Activated CD8-positive, alpha-beta memory T cell treated with anti-CD3 and anti-CD28 coated beads, Interleukin-2, amount 10 ng/mL, durations not matched to agents 7 days and 5 days (primary cell): ENCODE measurements at places on chromosomes 4 and X. TPM values are rescaled to one million over a fixed set of nuclear protein-coding genes. Genes with fewer than 3 reads are reported as not detected.

- no peaks in the 10 kb centered on the region for H3K36me3 ChIP-seq
- H3K27me3 ChIP-seq: no peaks in the 10 kb centered on the region
- DNase-seq: no peak
These were observed 169.2 kb downstream of the TMA16 start for GRCh38 chr4:163663454-163664225.

DNA sequence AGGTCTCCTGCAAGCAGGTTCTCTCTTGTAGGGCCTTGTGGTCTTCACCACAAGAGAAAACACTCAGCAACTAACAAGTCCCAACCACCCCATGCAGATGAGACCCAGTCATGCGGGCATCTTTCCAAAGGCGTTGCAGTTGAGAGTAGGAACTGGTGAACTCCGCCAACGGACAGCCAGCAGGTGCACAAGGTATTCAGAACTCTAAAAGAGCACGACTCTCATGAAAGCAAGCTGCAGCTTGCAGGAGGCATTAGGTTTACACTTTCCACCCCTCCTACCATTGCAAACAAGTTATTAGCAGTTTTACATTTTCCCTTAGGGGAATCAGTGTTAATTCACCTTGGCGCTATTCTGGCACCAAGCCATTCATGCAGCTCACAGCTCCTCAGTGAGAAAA, 173.4 kb upstream of the KIT start:
- no peak for DNase-seq
- H3K36me3 ChIP-seq: no peaks in the 10 kb centered on the region
- H3K4me1 ChIP-seq: no peaks in the 10 kb centered on the region
- H3K27ac ChIP-seq: no peak overlapping the region
- H3K27me3 ChIP-seq: no peaks in the 10 kb centered on the region

GRCh38 chr4:185881430-185881829, 69.4 kb upstream of the SORBS2 start:
- H3K27me3 ChIP-seq: no peaks in the 10 kb centered on the region
- no peak overlapping the region for H3K27ac ChIP-seq

GRCh38 chr4:154025110-154025509, 236.2 kb upstream of the SFRP2 start:
- no peaks in the 10 kb centered on the region for H3K36me3 ChIP-seq
- DNase-seq: no peak
- no peaks in the 10 kb centered on the region for H3K27me3 ChIP-seq
- no peak overlapping the region for H3K27ac ChIP-seq
- H3K4me3 ChIP-seq: no peak overlapping the region
- H3K4me1 ChIP-seq: no peaks in the 10 kb centered on the region

- H3K27ac ChIP-seq: no peak overlapping the region
- DNase-seq: no peak
- no peak overlapping the region for H3K4me3 ChIP-seq
- H3K36me3 ChIP-seq: no peaks in the 10 kb centered on the region
- no peaks in the 10 kb centered on the region for H3K27me3 ChIP-seq
These were observed 318.3 kb downstream of the ARHGAP24 start for GRCh38 chr4:85793233-85793585.

DNA sequence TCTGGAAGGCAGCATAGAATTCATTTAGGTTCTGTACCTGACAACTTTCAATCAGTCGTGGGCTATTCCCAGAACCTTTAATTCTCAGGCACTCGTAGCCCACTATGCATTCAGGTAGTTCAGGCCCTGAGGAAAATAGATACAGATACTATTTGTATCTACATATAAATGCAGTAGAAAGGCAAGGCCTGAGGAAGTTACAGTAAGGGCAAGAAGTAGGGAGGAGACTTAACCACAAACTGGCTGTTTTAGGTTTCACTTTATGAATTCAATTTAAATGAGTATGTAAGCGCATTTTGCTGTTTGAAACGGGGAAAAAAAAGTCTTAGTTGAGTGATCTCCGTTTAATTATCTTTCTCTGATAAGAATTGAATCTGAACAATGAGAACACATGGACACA, 529.4 kb upstream of the ATOH1 start:
- no peaks in the 10 kb centered on the region for H3K36me3 ChIP-seq
- DNase-seq: no peak
- H3K27ac ChIP-seq: no peak overlapping the region
- no peaks in the 10 kb centered on the region for H3K4me1 ChIP-seq
- H3K4me3 ChIP-seq: no peak overlapping the region
- no peaks in the 10 kb centered on the region for H3K27me3 ChIP-seq

- no peak overlapping the region for H3K27ac ChIP-seq
- H3K4me3 ChIP-seq: no peak overlapping the region
- H3K4me1 ChIP-seq: no peaks in the 10 kb centered on the region
- no peaks in the 10 kb centered on the region for H3K36me3 ChIP-seq
- H3K27me3 ChIP-seq: no peaks in the 10 kb centered on the region
- DNase-seq: no peak
These were observed 111.9 kb upstream of the EDNRA start for GRCh38 chr4:147368948-147369347.

TMSB15B gene
- 9.3 TPM for total RNA-seq

SSX3 gene
- not detected for total RNA-seq

NKX3-2 gene
- not detected for total RNA-seq
